ENCODE measurements at places on chromosomes 4 and X. TPM values are rescaled to one million over a fixed set of nuclear protein-coding genes. Genes with fewer than 3 reads are reported as not detected.

The UGT2B11 gene
- not detected for total RNA-seq

The SSX3 gene
- total RNA-seq: not detected

GRCh38 chrX:50988649-50989048 is 78.1 kb downstream of the BMP15 start:
- no peaks in the 10 kb centered on the region for H3K4me1 ChIP-seq
- H3K27me3 ChIP-seq: no peaks in the 10 kb centered on the region
- H3K27ac ChIP-seq: no peak overlapping the region

DNA sequence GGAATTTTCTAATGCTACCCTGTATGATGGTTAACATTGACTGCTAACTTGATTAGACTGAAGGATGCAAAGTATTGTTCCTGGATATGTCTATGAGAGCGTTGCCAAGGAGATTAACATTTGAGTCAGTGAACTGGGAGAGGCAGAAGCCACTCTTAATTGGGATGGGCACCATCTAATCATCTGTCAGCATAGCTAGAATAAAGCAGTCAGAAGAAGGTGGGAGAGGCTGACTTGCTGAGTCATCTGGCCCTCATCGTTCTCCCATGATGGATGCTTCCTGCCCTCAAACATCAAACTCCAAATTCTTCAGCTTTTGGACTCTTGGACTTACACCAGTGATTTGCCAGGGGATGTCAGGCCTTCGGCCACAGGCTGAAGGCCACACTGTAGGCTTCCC is 878.5 kb downstream of the PCDH7 start:
- no peak overlapping the region for H3K27ac ChIP-seq
- H3K4me1 ChIP-seq: no peaks in the 10 kb centered on the region
- no peaks in the 10 kb centered on the region for H3K36me3 ChIP-seq
- no peaks in the 10 kb centered on the region for H3K27me3 ChIP-seq
- DNase-seq: no peak
- H3K4me3 ChIP-seq: no peak overlapping the region

- H3K36me3 ChIP-seq: peaks cover 54% of the 10 kb centered on the region
- DNase-seq: no peak
- no peak overlapping the region for H3K4me3 ChIP-seq
- no peak overlapping the region for H3K27ac ChIP-seq
- no peaks in the 10 kb centered on the region for H3K4me1 ChIP-seq
- no peaks in the 10 kb centered on the region for H3K27me3 ChIP-seq
These were observed 86.4 kb downstream of the CBR4 start for GRCh38 chr4:168923526-168924194.

DNA sequence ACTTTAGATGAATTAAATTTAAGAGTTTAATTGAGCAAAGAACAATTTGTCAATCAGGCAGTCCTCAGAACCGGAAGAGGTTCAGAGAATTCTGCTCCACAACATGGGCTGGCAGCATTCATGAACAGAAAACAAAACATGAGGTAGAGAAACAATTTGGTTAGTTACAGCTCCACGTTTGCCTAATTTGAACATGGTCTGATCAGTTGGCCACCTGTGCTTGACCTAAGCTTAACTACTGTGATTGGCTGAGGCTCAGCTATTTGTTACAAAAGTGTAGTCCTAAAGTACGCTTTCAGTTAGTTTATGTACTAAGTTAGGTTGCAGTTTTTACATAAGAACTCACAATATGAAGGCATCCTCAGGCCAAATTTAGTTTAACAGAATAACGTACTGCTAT is 258.6 kb downstream of the ADAM29 start:
- H3K27me3 ChIP-seq: no peaks in the 10 kb centered on the region
- H3K36me3 ChIP-seq: no peaks in the 10 kb centered on the region
- no peak for DNase-seq
- H3K4me3 ChIP-seq: no peak overlapping the region
- no peaks in the 10 kb centered on the region for H3K4me1 ChIP-seq
- no peak overlapping the region for H3K27ac ChIP-seq

DNA sequence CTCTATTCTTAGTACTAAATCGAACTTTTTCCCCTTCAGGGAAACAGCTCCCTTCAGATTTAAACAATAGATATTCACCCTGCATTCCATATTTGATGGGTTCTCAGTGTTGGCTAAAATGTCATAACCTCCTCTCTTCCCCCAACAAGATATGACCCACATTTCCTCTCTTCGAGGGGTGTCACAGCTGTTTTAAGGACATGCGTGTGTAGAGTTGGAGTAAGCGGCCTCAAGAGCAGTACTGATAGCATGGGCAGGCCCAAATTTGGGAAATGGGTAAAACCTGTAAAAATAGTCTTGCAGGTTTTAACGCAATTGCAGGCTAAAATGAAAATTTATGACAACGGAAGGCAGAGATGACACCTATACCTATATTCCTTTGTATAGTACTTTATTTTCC is 28.7 kb downstream of the SAT1 start:
- no peaks in the 10 kb centered on the region for H3K27me3 ChIP-seq
- no peak for DNase-seq
- H3K4me3 ChIP-seq: no peak overlapping the region
- no peak overlapping the region for H3K27ac ChIP-seq
- H3K4me1 ChIP-seq: no peaks in the 10 kb centered on the region
- no peaks in the 10 kb centered on the region for H3K36me3 ChIP-seq

- no peak overlapping the region for H3K4me3 ChIP-seq
- H3K27ac ChIP-seq: no peak overlapping the region
- H3K27me3 ChIP-seq: no peaks in the 10 kb centered on the region
These were observed 51.7 kb upstream of the AP1S2 start for GRCh38 chrX:15906041-15906943.

DNA sequence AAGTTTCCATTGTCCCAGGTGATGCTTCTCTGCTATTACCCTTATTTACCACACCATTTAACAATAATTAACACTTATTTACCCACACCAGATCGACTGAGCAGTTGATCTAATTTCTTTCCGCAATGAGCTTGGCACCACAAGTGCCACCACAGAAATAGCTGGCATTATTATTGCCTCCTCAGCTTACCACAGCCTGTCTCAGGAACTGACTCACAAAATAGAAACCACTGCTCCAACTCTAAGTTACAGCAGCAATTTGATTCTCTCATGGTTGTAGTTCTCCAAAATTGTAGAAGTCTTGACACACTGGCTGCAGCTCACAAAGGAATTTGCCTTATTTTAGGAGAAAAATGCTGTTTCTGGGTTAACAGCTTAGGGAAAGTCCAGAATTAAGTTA is 22.5 kb downstream of the ZNF721 start:
- H3K27me3 ChIP-seq: no peaks in the 10 kb centered on the region
- peaks cover 8% of the 10 kb centered on the region for H3K36me3 ChIP-seq
- H3K4me3 ChIP-seq: no peak overlapping the region
- H3K4me1 ChIP-seq: peaks cover 16% of the 10 kb centered on the region
- H3K27ac ChIP-seq: no peak overlapping the region

The GAGE2A gene
- not detected for total RNA-seq

GRCh38 chr4:176013476-176014247 is 52.0 kb upstream of the WDR17 start:
- no peaks in the 10 kb centered on the region for H3K4me1 ChIP-seq
- H3K36me3 ChIP-seq: no peaks in the 10 kb centered on the region
- H3K27ac ChIP-seq: no peak overlapping the region
- no peak overlapping the region for H3K4me3 ChIP-seq

GRCh38 chr4:145773581-145774234 is 93.8 kb downstream of the C4orf51 start:
- DNase-seq: no peak
- H3K27me3 ChIP-seq: no peaks in the 10 kb centered on the region
- H3K27ac ChIP-seq: no peak overlapping the region
- H3K36me3 ChIP-seq: no peaks in the 10 kb centered on the region
- no peaks in the 10 kb centered on the region for H3K4me1 ChIP-seq
- no peak overlapping the region for H3K4me3 ChIP-seq

DNA sequence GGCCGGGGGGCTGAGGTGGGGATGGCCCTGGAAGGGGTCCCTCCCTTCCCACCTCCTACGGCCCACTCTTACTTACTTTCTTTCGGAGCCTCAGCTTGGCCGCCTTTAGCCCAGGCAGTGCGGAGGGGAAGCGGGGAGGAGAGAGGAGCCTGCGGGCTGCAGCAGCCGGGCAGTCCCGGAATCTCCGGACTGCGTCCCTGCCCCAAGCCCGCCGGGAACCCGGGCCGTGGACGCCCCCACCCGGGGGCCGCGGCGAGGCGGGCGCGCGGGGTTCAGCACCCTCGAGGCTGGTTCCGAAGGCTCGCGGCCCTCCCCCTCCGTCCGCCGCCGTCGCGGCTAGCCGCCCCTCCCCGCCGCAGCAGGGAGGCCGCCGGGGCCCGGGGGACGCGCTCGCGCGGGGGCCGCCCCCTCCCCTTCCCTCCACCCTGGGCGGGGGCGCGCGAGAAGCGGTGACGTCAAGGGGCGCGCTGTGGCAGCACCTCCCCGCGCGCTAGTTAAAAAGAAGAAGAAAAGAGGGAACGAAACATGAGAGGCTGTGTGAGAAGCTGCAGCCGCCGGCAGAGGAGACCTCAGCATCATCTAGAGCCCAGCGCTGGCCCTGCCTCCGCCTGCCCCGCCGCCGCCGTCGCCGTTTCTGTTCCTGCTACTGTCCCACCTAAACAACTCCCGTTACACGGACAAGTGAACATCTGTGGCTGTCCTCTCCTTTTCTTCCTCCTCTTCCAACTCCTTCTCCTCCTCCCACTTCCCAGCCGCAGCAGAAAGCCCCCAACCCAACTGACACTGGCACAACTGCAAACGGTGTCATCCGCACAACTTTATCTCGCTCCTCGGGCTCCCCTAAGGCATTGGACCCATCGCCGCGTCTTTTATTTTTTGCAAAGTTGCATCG is at the start of gene HHIP:
Gene HHIP (plus strand): TSS at position 526 of the 892 bp plus-strand sequence. CDS start 520 bp downstream, outside the sequence.
- peaks cover 16% of the 10 kb centered on the region for H3K4me1 ChIP-seq
- no peak within 1 kb of the TSS for H3K27ac ChIP-seq
- no peaks in the 10 kb centered on the region for H3K27me3 ChIP-seq
- H3K36me3 ChIP-seq: no peaks in the 10 kb centered on the region

- H3K27ac ChIP-seq: no peak overlapping the region
- H3K4me1 ChIP-seq: no peaks in the 10 kb centered on the region
These were observed 38.0 kb upstream of the SPARCL1 start for GRCh38 chr4:87567191-87567590.

The GPR50 gene
- total RNA-seq: not detected

DNA sequence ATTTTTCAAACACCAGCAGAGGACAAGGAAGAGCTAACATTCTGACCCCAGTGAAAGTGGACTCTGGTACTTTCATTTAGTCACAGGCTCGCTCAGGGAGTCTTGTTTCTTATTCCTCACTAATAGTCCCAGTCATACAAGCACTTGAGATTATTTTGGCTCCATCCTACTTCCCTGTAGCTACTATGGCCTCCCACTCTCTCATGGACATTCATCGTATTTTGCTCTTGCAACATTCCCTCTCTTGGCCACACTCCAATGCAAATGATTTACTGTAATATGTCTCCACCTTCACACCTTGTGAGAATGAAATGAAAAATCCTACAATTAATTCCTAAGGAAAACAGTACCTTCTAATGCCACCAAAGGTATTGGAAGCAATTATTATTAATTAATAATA is 21.3 kb downstream of the PLRG1 start:
- no peaks in the 10 kb centered on the region for H3K27me3 ChIP-seq
- H3K36me3 ChIP-seq: no peaks in the 10 kb centered on the region
- H3K4me1 ChIP-seq: no peaks in the 10 kb centered on the region
- H3K27ac ChIP-seq: no peak overlapping the region

- no peaks in the 10 kb centered on the region for H3K27me3 ChIP-seq
- H3K4me1 ChIP-seq: no peaks in the 10 kb centered on the region
- no peak for DNase-seq
- no peak overlapping the region for H3K4me3 ChIP-seq
These were observed 629.2 kb downstream of the KLHL13 start for GRCh38 chrX:117487421-117487820.

DNA sequence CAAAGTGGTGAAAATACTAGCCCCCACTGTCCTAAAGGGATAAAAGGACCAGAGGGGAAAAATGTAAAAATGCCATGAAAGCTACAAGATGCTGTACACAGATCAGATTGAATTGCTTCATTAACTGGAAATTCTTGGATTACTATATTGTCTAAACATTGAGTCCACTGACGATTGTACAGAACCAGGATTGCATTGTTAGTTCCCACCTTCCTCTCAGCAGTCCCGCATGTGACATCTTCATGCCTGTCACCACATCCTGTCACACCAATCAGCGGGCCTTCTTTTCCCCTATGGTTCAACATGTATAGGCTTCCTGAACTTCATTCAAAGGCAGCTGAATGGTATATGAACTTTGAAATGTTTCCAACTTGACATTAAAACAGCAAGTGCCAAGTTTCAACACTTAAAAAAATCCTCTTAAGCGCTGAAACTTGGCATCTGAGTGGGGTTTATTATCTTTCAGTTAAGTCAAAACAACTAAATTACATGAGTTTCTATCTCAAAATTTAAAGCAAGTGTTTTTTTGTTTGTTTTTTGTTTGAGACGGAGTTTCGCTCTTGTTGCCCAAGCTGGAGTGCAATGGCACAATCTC is 24.6 kb downstream of the ZRSR2 start:
- no peak overlapping the region for H3K27ac ChIP-seq
- H3K4me1 ChIP-seq: no peaks in the 10 kb centered on the region
- H3K36me3 ChIP-seq: no peaks in the 10 kb centered on the region
- no peaks in the 10 kb centered on the region for H3K27me3 ChIP-seq
- no peak for DNase-seq

GRCh38 chr4:107862658-107863057 is 37.9 kb downstream of the SGMS2 start:
- H3K27ac ChIP-seq: no peak overlapping the region
- H3K36me3 ChIP-seq: peaks cover 8% of the 10 kb centered on the region
- H3K4me1 ChIP-seq: no peaks in the 10 kb centered on the region
- no peaks in the 10 kb centered on the region for H3K27me3 ChIP-seq
- DNase-seq: no peak

GRCh38 chr4:60945641-60946040 is 254.5 kb upstream of the ADGRL3 start:
- H3K36me3 ChIP-seq: no peaks in the 10 kb centered on the region
- no peaks in the 10 kb centered on the region for H3K4me1 ChIP-seq
- H3K27ac ChIP-seq: no peak overlapping the region

The CNKSR2 gene
- total RNA-seq: 4.2 TPM

- DNase-seq: no peak
- no peak overlapping the region for H3K27ac ChIP-seq
- H3K4me1 ChIP-seq: no peaks in the 10 kb centered on the region
- no peaks in the 10 kb centered on the region for H3K36me3 ChIP-seq
- no peak overlapping the region for H3K4me3 ChIP-seq
- no peaks in the 10 kb centered on the region for H3K27me3 ChIP-seq
These were observed 56.2 kb downstream of the AWAT2 start for GRCh38 chrX:69993494-69993893.

DNA sequence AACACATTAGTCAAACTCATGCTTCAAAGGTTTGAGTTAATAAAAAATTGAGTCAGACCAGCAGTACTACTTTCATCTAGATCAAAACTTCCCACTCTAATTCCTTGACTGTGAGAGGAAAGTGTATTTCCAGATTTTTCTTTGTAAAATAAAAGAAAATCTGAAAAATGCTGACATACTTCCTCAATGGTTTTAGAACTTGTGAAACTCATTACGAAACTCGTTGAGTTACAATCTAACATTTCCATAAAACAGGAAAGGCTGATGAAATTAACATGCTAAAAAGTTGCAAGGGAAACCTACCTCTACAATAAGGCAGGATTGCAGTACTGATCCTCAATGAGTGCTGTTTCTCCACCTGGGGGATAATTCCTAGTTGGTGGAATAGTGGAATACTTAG is 217.8 kb upstream of the HCCS start:
- no peaks in the 10 kb centered on the region for H3K36me3 ChIP-seq
- no peak overlapping the region for H3K27ac ChIP-seq
- no peak overlapping the region for H3K4me3 ChIP-seq
- DNase-seq: no peak
